ENCODE measurements at places on chromosomes 6 and 20.

DNA sequence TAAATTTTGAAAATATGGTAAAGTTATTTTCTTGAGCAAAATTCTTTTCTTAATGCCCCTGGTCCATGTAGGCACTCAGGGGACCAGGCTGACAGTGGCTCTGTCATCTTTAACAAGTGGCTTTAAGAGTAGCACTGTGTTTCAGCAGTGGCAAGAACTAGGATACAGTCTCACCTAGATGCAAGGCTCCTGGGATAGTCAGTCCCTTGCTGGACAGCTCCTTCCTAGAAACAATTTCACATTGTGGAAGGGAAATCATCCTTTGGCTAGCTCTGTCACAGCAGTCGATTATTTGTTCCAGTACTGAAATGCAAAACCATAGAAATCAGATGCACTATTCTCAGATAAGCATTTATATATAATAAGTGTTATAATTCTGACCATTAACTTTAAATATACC, 175.4 kb upstream of the KCNQ5 start:
- DNase-seq = no peak

- no peak for DNase-seq
Observed at GRCh38 chr20:35892871-35893270, 61.4 kb downstream of the SCAND1 start.

DNA sequence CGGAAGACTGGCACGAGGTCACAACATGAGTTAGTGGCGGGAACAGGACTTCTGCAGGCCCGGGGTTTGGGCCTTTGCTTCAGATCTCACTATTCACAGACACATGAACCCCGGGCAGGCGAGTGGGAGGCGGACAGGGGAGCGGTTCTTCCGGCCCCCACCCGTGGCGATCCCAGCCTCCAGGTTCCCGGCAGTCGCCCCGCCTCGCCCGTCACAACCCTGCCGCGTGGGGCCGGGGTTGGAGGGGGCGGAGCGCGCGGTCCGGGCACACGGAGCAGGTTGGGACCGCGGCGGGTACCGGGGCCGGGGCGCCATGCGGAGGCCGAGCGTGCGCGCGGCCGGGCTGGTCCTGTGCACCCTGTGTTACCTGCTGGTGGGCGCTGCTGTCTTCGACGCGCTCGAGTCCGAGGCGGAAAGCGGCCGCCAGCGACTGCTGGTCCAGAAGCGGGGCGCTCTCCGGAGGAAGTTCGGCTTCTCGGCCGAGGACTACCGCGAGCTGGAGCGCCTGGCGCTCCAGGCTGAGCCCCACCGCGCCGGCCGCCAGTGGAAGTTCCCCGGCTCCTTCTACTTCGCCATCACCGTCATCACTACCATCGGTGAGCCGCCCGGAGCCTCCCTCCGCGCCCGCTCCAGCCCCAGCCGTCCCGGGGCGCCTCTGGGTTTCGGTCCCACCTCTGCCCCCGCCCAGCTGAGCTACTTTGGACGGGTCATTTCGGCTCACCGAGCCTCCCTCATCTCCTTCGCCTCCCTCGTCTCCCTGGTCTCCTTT, at the start of gene KCNK15:
KCNK15 (plus strand) TSS at position 268 of the 769 bp plus-strand sequence; CDS start at position 314, 46 bp downstream.
- DNase-seq = no peak

DNA sequence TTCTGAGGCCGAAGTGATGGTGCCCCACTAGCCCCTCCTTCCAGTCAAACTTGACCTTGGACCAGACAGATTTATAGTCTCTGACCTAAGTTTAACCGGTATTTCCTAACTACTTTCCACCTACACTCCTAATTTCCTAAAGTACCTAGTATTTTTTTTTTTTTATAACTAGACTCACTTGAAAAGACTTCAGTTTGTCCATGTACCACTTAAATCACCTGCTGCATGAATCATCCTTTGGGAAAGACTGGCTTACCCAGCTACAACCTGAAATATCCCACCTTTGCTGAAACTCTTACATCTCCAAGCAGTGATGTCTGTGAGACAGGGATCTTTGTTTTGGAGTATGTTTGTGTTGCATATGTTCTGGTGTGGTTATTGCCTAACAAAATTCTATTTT, 71.1 kb downstream of the ZDHHC14 start:
- DNase-seq = no peak

DNA sequence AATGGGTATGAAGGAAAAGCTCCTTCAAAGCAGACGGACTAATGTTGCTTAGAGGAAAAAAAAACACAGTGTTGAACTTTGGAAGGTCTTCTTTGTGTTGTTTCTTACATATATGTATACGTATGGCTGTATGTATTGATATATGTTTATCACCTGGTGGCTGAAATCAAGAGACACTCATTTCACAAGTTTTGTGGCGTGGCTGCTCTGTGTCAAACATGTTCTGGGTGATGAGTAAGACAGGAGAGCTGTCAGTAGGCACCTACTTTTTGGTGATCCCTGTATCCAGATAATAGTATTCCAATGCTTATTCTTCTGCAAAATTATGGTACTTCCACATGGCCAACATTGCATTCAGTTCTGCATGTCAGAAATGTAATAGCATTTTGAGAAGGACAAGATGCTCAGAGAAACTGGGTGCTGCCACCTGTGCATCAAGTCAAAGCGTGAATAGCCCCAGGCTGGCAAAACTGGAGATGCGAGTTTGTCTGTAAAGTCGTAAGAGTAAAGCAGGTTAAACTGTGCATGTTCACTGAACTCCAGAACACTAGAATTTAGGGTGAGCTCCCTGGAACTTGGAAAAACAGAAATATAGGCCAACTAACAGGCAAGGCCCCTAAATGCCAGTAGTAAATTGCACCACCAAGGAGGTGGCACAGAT, 67.9 kb downstream of the ARMC2 start:
- no peak for DNase-seq

Measured in Karpas-422 (cell line).